ENCODE measurements at places on chromosomes 11 and 22.

DNA sequence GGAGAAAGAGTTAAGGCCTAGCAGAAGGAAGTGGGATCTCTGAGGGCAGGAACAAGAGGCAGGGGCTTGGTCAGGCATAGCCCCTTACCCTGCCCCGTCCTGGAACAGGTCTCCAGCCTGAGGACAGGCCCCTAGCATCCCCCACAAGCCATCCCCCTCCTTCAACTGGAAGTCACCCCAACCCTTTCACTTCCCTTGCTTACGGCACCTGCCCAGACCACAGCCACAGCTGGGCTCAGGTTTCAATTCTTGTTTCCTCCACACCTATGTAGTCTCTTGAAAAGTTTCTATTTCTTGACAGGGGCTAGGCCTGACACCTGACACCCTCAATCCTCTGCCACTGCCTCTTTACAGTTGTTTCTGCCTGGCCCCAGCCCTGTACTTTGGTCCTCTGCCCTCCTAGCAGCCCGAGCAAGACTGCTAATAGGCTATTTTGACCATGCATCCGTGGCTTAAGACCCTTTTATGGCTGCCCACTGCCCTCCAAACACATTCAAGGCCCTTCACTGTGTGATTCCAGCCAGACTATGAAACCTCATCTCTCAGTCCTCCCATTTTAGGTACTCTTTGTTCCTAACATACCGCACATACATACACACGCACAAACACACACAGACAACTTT is 10.9 kb upstream of the FCHSD2 start:
- no peak for DNase-seq

- no peak for DNase-seq
Measured at GRCh38 chr11:134913999-134914590, 502.1 kb upstream of the B3GAT1 start.

GRCh38 chr11:127055236-127055635 is 54.7 kb upstream of the KIRREL3 start:
- DNase-seq = no peak

DNA sequence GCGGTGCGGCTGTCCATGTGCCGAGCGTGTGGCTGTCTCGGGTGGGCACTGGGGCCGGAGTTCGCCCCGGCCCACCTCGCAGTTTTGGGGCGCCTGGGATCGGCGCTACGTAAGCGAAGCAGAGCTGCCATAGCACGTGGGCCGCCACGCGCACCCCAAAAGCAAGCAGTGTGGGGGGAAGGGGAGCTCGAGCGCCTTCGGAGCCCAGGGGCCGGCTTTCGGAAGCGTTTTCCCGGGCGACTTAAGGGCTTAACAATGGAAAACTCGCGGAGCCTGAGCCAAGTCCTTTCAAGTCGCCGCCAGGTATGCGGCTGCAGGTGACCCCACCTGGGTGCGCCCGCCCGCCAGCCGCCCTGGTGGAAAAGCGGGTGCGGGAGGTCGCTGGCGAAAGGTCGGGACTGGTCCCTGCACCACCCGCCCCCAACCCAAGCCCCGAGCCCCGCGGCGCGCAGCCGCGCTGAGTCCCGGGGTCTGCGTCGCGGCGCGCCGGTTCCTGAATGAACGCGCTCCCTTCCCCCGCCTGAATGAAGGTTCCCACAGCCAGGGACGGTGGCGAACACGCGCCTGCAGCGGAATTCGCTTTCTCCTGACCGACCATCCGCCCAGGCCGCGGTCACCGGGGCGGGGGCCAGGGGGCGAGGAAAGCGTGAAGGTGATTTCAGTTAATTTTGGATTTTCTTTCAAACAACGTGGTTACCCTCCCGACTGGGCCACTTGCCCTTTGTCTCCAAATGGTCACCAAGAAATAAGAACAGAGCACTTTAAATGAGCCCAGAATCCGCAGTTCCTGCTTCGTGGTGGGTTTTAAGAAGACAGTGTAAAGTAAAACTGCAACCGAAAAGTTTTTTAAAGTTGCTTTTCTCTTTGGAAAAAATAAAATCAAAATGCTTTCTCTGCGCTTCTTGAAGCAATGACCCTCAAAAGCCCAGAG is 2.8 kb upstream of the CCND1 start:
- DNase-seq = no peak

GRCh38 chr11:133443206-133443747 is 89.0 kb downstream of the OPCML start:
- DNase-seq = no peak
